ENCODE measurements at places on chromosomes 1 and 21.

DNA sequence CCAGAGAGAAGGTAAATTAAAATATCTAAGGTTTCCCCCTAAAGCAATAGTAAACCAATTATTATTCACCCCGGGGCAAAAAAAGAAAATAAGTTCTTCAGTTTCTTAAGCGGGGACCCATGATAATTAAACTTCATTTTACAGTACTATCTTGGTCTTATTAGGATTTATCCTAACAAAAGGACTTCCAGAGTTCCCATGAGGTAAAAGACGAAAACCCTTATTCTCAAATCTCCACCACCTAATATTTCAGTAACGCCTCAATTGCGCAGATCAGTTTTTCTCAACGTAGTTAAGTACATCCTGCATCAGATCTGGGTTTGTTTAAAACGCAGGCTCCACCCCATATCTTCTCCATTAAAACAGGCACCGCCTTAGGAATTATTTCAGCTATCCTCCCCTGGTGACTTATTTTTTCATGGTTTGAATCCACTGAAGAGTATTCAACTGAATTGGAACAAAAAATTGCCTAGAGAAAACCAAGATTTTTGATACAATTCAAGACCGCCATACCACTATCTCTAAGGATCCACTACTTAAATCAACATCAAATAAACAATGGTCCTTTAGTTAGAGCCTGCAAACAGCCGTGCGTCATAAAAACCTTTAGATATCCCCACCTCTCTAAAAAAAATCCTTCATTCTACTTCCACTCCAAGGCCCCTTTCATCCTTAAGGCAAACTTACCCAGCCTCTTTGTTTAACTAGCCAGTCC is 1.7 kb downstream of the MCL1 start:
- DNase-seq, result no peak

GRCh38 chr1:31901838-31902509 is 36.2 kb downstream of the PTP4A2 start:
- no peak for DNase-seq

- DNase-seq, result no peak
Observed at GRCh38 chr1:21032741-21033140, 144.0 kb downstream of the EIF4G3 start.

- no peak for DNase-seq
Observed at GRCh38 chr1:225607355-225607754, 45.6 kb downstream of the ENAH start.

DNA sequence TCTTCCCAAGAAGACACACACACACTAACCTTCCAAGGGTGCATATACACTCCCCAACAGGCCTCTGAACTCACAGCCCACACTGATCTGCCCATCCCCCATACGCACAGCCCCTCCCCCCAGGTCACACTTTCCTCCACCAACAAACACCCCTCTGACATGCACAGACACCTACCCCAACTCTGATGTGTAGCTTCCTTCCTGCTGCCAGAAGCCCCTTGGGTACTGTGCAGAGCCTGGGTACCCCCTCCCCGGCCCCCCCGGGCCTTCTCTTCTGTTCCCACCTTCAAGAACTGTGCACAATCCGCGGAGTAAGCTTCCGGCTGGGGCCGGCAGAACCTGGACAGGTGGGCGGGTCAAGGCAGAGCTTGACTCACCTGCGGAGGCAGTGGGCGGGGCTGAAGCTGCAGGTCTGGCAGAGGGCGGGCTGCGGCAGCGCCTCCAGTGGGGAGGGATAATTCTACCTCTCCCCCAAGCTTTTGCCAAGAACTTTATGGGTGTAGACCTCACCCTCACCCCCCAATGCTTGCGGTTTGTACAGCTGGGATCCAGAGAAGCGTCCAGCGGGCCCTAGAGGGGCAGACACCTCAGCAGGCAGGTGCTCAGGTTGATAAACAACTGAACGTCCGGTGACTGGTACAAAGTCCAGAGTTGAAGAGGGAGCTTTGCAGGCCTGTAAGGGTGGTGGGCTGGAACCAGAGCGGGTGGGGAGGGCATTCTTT is at the start of gene C1orf210:
Gene C1orf210 (minus strand): TSS at position 313 of the 722 bp plus-strand sequence. CDS start 2,311 bp downstream, outside the sequence.
- DNase-seq, result no peak

GRCh38 chr1:167375949-167376348 is 142.4 kb downstream of the CD247 start:
- no peak for DNase-seq

DNA sequence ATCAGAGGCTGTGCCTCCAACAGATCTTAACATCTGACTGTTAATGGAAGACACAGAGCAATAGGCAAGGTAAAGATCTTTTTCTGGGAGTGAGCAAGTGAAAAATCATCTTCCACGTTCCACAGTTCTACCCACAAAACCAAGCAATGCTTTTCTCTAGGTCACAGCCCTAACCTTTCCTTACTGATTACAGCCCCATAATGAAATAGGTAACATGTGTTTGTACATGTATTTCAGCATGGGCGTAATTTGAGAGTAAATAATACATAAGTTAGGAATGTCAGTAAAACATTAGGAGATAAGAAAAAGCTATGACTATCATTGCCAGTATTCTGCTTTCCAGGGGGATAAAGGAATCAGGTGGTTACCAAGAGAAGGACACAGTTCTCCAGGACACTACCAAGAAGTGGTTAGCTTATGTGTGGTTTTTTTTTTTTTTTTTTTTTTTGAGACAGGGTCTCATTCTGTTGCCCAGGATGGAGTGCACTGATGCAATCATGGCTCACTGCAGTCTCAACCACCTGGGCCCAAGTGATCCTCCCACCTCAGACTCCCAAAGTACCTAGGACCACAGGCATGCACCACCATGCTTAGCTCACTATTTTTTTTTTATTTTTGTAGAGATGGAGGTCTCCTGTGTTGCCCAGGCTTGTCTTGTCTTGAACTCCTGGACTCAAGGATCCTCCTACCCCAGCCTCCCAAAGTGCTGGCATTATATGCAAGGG is 72.0 kb downstream of the DAP3 start:
- no peak for DNase-seq

DNA sequence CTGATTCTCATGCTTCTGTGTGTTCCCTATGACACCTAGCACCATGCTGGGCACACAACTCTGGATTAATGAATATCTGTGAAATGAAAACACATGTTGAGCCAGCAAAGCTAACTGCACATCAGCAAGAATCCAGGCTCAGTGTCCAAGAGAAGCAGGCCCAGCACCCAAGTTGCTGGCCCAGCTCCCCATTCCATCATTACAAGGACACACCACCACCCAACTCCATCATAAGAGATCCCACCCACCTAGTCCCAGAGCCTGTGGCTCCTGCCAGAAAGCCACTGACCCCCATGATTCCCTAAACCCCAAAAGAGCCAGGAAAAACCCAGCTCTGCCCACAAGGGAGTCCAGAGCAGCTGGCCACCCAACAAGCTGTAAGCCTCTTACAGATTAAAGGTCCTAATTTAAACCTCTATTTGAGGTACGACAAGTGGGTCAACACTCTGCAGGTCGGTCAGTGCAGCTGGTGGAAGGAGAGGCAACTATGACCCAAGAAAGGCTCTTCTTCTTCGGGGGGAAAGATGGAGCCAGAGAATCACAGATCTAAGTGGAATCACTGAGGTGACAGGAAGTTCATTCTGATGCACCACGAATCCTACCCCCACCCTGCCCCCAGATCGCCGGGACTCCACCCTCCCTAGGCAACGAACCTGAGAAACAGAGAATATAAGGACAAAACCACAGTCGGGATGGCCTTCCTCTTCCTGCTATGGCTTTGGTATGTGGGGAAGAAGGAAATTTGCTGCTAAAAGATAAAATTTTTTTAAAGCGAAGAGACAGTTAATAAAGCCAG is 58.2 kb downstream of the CD34 start:
- no peak for DNase-seq

Data from SW 1271 (cell line).